ENCODE measurements at places on chromosomes 5 and 9. TPM values are rescaled to one million over a fixed set of nuclear protein-coding genes. Genes with fewer than 3 reads are reported as not detected.

The STC2 gene
- 110 TPM for total RNA-seq

DNA sequence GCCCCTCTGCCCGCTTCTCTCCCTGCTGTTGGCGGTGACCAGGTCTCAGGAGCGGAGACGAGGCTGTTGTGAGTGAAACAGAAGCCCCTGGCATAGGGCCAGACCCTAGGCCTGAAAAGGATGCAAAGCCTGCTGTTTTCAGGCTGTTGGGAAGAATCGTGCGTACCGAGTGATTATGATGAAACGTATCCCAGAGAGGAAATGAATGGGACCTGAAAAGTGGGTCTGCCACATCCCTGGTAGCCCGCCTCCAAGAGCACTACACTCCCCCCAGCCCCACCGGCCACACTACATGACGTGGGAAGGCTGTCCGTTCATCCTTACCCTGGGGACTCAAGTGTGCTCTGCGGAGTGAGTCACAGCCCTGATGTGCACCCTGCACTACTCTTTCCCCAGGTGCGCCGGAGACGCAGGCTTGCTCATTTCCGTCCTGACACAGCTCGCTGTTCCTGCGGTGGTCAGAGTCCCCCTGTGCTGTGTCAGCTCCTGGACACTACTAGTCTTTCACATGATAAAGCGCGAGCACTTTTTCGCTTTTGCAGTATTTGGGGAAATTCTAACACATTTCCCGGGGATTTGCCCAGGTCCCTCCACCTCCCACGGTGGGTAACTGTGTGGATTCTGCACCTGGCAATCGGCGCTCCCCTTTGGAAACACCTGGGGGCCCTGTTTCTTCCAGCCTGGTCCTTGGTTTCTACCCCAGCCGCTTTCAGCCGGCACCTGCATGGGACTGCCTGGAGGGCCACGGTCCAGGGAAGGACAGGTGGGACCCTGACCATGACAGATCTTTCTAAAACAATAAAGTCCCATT, 91.5 kb downstream of the ANKRD33B start:
- no peak overlapping the region for H3K4me3 ChIP-seq
- no peak overlapping the region for H3K27ac ChIP-seq
- H3K27me3 ChIP-seq: no peaks in the 10 kb centered on the region

The TMEM252 gene
- not detected for total RNA-seq

The INSL4 gene
- not detected for total RNA-seq

- H3K27me3 ChIP-seq: no peaks in the 10 kb centered on the region
- no peaks in the 10 kb centered on the region for H3K36me3 ChIP-seq
- no peak for DNase-seq
- H3K4me1 ChIP-seq: no peaks in the 10 kb centered on the region
- no peak overlapping the region for H3K27ac ChIP-seq
Observed at GRCh38 chr9:69086312-69086711, 50.8 kb downstream of the FXN start.

GRCh38 chr9:91681461-91682305, 258.1 kb upstream of the NFIL3 start:
- H3K4me3 ChIP-seq: no peak overlapping the region
- H3K27me3 ChIP-seq: no peaks in the 10 kb centered on the region
- DNase-seq: peak; percentile 62
- no peaks in the 10 kb centered on the region for H3K36me3 ChIP-seq
- no peak overlapping the region for H3K27ac ChIP-seq

DNA sequence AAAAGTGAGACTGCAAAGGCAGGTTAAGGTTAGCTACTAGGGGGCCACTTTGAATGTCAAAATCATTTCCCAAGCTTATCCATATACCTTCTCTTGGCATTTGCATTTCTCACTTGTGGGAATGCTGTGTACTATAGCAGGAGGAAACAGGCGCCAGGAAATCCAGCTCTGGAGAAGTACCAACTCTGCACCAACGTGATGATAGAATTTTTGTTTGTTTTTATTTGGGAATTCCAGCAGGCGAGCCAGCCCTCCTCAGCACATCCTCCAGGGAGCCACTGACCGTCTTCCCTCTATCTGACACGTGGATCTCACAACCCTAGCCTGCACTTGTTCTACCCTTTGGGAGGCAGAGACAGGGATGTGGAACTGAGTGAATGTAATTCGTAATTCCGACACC, 318.0 kb downstream of the ACTL7B start:
- no peaks in the 10 kb centered on the region for H3K36me3 ChIP-seq
- H3K27ac ChIP-seq: no peak overlapping the region
- H3K27me3 ChIP-seq: no peaks in the 10 kb centered on the region
- no peak overlapping the region for H3K4me3 ChIP-seq

The TRPM6 gene
- under 0.01 TPM for total RNA-seq

DNA sequence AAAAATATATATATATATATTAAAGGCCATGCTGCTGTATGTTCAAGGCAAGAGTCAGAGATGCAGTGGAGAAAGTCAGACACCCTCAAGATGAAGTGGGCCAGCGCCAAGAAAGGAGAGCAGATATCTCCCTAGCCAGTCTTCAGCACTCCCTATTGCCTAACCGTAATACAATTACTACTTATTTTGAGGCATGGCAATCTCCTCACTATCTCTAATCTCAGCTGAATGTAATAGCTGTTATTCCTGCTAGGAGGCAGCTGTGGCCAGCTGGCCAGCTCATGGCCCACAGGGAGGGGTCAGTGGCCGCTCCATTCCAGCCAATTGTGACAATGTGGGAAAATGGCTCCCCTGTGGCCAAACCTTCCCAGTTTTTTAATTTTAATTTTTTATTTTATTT, 87.5 kb upstream of the FBXW11 start:
- no peak overlapping the region for H3K27ac ChIP-seq
- peaks cover 7% of the 10 kb centered on the region for H3K36me3 ChIP-seq
- H3K27me3 ChIP-seq: no peaks in the 10 kb centered on the region

The BTNL8 gene
- total RNA-seq: not detected

DNA sequence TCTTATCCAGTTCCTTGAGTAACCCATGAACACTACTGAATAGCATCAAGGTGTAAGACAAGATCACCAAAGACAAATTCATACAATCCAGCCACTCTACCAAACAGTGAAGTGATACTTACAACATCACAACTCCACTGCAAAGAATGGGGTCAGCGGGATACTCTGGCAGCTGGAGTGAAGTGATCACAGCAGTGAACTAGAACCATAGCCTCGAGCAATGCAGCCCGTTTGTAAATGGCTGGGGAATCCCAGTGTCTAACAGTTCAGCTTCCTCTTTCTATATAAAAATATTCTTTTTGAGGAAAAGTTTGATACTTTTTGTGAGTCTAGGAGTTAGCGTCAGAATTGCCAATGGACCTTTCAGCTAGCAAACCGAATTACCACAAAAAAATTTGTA, 515.2 kb downstream of the ZNF608 start:
- H3K27ac ChIP-seq: no peak overlapping the region
- no peak for DNase-seq
- no peaks in the 10 kb centered on the region for H3K36me3 ChIP-seq

The FOXI1 gene
- not detected for total RNA-seq

The ANGPTL2 gene
- total RNA-seq: 163 TPM

DNA sequence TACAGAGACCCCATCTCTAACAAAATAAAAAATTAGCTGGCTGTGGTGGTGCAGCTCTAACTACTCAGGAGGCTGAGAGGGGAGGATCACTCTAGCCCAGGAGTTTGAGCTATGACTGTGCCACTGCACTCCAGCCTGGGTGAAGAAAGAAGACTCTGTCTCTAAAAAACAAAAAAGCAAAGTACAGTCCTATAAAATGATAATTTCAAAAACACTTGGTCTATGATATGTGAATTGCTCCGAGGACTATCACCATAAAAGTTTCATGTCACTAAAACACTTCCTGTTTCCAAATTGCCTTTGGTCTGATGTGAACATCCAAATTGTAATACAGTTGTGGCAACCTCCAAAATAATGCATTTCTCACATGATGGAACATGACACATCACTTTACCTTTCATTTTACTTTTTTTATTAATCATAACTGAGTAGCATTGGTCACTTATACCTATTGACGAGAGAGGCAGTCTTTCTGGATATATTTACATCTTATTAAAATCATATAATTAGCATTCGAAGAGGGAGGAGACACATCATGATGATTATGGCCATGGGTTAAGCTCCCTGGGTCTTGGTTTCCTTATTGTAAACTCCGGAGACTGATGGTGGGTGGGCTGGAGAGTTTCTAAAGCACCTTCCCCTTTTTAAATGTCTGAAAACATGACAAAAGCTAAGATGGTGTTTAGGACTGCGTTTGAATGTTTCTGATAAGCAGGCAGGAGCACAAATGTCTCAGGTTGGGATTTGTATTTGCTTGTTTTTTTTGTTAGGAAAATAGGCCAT, 25.8 kb upstream of the CD180 start:
- DNase-seq: no peak
- H3K36me3 ChIP-seq: no peaks in the 10 kb centered on the region
- no peaks in the 10 kb centered on the region for H3K27me3 ChIP-seq
- H3K27ac ChIP-seq: no peak overlapping the region
